Common myeloid progenitor, CD34-positive (primary cell): ENCODE measurements at places on chromosomes 13 and 19.

DNA sequence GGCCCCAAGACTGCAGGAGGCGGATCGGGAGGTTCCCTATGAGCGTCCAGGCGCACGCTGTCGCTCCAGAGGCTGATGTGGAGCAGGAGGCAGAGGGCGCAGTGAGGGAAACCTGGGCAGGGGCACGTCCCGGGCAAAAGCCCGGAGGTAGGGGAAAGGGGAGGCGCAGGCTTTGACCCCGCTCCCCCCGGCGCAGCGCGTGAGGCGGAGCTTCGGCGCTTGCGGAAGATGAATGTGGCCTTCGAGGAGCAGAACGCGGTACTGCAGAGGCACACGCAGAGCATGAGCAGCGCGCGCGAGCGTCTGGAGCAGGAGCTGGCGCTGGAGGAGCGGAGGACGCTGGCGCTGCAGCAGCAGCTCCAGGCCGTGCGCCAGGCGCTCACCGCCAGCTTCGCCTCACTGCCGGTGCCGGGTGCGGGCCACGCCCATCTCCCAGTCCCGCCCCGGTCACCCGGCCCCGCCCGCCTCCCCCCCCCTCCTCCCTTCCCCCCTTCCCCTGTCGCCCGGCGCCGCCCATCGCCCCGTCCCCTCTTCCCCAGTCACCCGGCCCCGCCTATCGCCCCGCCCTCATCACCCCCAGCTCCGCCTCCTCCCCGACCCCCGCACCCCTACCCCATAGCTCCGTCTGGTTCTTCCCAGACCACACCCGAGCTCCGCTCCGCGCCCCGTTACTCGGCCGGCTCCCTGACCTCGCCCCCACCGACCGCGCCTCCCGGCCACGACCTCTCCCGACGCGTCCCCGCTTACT is 4.1 kb downstream of the HMG20B start:
- peak; percentile 65 for DNase-seq

DNA sequence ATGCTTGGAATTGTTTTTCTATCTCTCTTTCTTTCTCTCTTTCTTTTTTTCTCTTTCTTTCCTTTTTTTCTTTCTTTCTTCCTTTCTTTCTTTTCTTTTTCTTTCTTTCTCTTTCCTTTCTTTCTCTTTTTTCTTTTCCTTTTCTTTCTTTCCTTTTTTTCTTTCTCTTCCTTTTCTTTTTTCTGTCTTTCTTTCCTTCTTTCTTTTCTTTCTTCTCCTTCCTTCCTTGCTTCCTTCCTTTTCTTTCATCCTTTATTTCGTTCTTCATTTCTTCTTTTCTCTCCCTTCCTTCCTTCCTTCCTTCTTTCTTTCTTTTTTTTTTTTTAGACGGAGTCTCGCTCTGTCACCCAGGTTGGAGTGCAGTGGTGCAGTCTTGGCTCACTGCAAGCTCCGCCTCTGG is 1.9 kb upstream of the MEX3D start:
- DNase-seq = no peak

- DNase-seq = no peak
Observed at GRCh38 chr13:40120781-40121180, 465.3 kb downstream of the COG6 start.

GRCh38 chr13:79502859-79503468 is 22.0 kb downstream of the NDFIP2 start:
- DNase-seq = no peak

- no peak for DNase-seq
Observed at GRCh38 chr19:31258211-31259052, 90.8 kb downstream of the TSHZ3 start.

DNA sequence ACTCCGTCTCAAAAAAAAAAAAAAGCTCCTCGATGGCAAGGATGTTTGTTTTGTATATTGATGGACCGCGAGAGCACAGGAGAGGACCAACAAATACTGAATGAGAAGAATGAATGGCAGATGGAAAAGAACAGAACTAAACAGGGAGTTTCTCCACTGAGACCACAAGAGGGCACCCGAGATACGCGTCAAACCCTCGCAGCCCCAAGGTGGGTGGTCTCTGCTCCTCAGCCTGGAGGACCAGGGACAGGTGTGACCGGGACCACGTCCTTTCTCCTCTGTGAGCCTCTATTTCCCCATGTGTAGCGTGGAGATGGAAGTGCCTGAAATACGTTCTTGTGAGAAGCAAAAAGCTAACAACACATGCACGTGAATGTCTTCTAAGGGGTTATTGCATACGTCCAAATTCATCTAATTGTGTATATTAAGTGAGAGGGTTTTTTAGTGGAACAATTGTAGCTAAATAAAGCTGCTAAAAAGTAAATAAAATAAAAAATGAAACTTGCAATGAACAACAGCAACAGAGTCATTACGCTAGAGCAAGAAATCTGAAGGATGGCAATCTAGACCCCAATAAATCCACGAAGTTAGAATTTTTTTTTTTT is 8.3 kb upstream of the CDC42EP5 start:
- peak; percentile 64 for DNase-seq

- DNase-seq = peak; percentile 75
Observed at GRCh38 chr19:45423589-45424190, at the start of gene ERCC1. Gene ERCC1 (minus strand): TSS chr19:45423917. CDS start chr19:45423374, 543 bp downstream.

GRCh38 chr19:12364391-12365235 is 870 bp downstream of the ZNF442 start:
- DNase-seq = peak; percentile 17

GRCh38 chr13:36796052-36796451 is 23.0 kb upstream of the RFXAP start:
- no peak for DNase-seq

- DNase-seq = no peak
Observed at GRCh38 chr13:30748717-30749116, 13.4 kb downstream of the ALOX5AP start.

DNA sequence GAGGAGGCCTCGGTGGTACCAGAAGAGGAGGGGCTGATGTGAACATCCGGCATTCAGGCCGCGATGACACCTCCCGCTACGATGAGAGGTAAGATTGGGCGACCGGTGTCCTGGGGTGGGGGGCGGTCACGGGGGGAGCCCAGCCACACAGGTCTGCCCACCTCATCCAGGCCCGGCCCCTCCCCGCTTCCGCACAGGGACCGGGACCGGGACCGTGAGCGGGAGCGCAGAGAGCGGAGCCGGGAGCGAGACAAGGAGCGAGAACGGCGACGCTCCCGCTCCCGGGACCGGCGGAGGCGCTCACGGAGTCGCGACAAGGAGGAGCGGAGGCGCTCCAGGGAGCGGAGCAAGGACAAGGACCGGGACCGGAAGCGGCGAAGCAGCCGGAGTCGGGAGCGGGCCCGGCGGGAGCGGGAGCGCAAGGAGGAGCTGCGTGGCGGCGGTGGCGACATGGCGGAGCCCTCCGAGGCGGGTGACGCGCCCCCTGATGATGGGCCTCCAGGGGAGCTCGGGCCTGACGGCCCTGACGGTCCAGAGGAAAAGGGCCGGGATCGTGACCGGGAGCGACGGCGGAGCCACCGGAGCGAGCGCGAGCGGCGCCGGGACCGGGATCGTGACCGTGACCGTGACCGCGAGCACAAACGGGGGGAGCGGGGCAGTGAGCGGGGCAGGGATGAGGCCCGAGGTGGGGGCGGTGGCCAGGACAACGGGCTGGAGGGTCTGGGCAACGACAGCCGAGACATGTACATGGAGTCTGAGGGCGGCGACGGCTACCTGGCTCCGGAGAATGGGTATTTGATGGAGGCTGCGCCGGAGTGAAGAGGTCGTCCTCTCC is 6.3 kb upstream of the LIN7B start:
- no peak for DNase-seq

GRCh38 chr13:77056382-77056781 is 29.4 kb upstream of the FBXL3 start:
- no peak for DNase-seq

DNA sequence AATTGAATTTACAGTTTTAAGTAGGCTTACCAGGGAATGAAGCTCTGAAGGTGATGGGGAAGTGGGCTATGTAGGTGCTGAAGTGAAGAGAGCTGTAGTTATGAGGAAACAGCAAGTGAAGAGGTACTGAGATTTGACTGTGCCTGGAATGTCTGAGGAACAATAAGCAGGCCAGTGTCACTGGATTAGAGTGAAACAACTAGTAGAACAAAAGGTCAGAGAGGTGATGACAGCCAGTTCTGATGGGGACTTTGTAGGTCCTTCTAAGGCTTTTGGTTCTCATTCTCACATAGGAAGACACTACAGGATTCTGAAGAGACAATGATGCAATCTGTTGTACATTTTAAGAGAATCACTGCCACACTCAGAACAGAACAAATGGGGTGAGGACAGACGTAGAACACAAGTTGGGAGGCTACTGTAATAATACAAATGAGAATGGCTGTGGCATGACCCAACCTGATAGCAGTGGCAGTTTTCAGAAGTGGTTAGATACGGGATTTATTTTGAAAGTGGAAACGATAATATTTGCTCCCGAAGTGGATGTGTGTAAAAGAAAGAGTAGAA is 130.8 kb downstream of the MYCBP2 start:
- no peak for DNase-seq

- no peak for DNase-seq
Observed at GRCh38 chr13:32124743-32125142, 93.2 kb downstream of the FRY start.

GRCh38 chr13:111184458-111185401 is 69.6 kb downstream of the ARHGEF7 start:
- DNase-seq = peak; percentile 88

DNA sequence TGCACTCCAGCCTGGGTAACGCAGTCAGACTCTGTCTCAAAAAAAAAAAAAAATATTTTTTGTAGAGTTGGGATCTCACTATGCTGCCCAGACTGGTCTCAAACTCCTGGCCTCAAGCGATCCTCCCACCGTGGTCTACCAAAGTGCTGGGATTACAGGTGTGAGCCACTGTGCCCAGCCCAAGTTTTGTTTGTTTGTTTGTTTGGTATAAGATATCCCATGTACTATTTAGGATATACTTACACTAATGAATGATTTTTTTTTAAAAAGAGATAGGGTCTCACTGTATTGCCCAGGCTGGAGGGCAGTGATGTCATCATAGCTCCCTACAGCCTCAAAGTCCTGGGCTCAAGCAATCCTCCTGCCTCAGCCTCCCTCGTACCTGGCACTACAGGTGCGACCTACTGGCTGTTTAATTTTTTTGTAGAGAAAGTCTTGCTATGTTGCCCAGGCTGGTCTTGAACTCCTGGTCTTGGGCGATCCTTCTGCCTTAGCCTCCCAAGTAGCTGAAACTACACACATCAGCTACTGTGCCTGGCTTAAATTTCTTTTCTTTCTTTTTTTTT is 24.0 kb downstream of the TLE6 start:
- no peak for DNase-seq

DNA sequence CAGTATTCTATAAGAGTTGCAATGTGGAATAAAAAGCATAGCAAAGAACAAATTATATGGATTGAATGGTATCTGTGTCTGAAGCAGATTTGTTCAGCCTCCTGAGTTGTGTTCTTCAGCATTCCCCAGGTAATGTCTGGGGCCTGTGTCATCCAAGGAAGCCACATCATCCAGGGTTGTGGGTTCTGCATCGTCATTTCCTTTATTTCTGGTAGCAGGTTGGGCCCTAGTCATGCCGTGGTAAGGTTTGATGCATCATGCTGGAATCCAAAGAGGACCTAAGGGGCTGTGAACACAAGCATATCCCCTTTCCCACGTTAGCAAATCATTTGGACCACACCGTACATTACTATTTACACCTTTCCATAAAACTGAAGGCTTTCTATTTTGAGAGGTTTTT is 131.0 kb upstream of the ZNF91 start:
- DNase-seq = no peak

GRCh38 chr13:108276060-108276459 is 6.5 kb downstream of the TNFSF13B start:
- DNase-seq = no peak

- DNase-seq = peak; percentile 60
Observed at GRCh38 chr13:40271931-40272775, 394.3 kb downstream of the FOXO1 start.

DNA sequence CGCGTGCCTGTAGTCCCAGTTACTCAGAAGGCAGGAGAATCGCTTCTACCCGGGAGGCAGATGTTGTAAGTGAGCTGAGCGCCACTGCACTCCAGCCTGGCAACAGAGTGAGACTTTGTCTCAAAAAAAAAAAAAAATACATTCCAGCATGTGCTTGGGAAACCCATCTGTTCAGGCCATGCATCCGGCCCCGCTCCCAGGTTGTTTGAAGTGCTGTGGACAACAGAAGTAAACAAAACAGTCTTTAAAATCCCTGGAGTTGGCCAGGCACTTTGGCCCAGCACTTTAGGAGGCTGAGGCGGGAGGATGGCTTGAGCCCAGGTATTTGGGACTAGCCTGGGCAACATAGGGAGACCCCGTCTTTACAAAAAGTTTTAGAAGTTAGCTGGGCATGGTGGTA is 3.2 kb upstream of the PTPRS start:
- DNase-seq = no peak

- peak; percentile 7 for DNase-seq
Observed at GRCh38 chr13:41520016-41520659, 62.8 kb downstream of the RGCC start.

DNA sequence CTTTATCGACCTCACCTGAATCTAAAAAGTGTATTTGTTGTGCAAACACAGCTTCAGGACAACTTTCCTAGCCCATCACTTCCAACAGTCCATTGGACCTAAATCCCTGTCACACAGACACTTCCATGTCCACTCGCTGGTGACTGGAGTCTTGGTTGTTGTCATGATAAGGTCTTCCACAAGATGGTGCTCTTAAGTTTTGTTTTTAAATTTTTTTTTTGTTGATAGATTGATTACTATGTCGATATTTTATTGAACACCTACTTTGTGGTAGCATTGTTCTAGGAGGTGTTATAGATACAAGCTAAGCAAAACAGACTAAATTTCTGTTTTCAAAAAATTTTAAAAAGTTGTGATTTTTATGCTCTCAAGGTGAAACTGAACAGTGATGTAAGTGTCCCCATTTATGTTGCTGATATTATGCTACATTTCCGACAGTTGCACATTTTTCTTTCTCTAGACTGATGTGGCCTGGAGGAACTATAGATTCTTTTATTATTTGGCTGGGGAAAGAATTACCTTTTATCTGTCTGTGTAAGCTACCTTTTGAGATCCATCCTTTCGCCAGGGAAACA is 8.1 kb upstream of the ERICH6B start:
- peak; percentile 23 for DNase-seq

- DNase-seq = peak; percentile 95
Observed at GRCh38 chr19:7705387-7706187, 3.7 kb upstream of the FCER2 start.

DNA sequence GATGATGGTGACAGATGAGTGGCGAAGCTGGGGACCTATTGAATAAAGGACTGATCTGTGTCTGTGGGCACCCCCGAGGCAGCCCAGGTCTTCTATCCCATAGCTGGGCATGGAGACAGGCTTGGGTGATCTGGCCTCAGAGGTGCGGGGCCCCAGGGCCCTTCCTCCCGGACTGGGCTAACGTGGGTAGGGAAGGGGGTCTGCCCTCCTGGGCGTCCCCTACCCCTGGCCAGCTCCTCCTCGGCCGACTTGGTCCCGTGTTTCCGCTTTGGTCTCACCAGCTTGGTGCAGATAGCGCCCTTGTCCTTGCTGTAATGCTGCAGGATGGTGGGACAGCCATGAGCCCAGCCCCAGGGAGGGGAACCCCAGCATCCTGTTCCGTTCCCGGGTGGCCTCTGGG is 3.3 kb downstream of the MATK start:
- DNase-seq = no peak

- DNase-seq = no peak
Observed at GRCh38 chr13:111491021-111491420, 170.6 kb downstream of the TEX29 start.

GRCh38 chr19:54256250-54257115 is 590 bp downstream of the LILRB5 start:
- no peak for DNase-seq
